ENCODE measurements at places on chromosomes 2 and 18.

GRCh38 chr2:119950966-119951365 lies 61.9 kb upstream of the EPB41L5 start:
- no peak for DNase-seq

- DNase-seq: no peak
Observed at GRCh38 chr2:158204741-158205165, 103.1 kb downstream of the UPP2 start.

GRCh38 chr2:219530048-219530963 lies 13.3 kb downstream of the CHPF start:
- DNase-seq: peak; percentile 95

DNA sequence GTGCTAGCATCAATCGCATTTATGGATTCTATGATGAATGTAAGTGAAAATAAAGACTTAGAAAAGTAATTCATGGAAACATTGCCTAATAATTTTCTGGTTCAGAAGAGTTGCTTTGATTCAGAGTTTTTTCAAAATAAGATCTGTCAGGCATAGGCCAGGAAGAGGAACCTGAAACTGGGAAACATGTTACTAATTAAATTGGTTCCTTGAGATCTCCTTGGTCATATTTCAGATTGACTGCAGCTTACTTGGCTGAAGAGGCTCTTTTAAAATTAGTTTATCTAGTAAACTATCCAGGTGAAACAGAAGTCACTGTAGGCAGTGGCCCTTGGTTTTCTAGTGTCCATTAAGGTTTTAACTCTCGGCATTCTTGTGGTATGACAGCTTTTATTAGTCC lies 27.4 kb downstream of the PPP1CB start:
- no peak for DNase-seq

DNA sequence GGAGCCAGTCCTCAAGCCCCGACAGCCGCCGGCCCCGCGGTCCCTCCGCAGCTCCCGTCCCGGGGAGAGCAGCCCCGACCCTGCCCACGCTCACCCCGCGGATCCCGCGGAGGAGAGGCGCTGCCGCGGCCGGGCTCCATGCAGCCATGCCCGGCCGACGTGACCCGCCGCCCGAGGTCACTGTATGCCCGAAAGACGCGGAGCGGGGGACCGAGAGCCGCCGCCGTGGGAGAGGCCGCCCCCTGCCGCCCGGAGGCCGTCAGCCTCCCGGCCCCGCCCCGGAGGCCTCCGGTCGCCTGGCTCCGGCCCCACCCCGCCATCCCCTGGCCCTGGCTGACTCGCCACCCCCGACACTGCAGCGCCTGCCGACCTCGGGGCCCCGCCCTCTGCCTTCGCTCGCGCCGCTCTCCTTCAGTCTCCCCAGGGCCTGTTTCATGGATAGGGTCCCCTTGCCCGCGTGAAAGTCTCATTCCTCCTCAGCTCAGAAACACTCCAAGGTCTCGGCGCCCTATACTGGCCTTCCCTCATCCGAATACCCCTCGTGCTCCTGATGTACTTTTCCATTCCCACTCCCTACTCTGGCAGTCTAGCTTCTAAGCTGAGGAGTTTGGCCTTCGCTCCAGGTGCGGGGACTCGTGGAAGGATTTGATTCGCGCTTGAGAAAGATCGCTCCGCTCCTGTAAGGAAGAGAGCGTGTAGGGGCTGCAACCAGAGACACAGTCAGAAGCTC lies at the start of gene BOLA3:
BOLA3 (minus strand) TSS at position 186 of the 730 bp plus-strand sequence; CDS start at position 148, 38 bp downstream.
- peak; percentile 95 for DNase-seq

DNA sequence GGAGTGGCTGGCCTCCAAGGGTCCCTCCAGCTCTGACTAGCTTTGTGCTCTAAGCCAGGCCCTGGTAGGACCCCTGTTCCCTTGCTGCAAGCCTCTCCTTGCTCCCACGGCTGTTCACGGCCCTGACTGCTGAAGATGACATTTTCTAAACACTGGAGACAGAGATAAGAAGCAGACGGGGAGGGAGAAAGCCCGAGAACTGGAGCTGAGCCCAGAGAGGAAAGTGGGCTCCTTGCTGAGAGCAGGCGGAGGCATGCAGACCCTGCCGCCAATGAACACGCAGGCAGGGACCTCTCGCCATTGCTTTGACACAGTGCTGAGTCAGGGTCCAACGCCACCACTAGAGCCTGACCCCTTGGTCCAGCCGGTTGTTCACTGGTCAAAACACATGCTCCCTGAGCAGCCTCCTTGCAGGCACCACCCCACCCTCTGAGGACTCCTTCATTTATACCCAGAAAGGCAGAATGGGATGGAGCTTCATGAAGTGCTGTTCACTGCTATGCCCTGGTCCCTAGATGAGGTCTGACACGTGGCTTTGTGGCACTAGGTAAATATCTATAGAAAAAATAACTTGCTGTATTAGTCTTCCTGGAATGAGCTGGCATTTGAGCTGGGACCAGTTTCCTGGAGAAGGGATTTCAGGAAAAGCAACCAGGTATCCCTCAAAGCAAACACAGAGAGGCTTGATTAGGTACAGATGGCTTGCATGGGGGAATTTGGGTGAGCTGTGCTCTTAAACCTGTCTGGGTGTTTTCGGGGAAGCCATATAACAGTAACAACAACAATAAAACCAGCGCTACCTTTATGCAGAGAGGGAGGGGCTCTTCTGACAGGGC lies 65.7 kb downstream of the MCFD2 start:
- no peak for DNase-seq

- DNase-seq: no peak
Observed at GRCh38 chr2:48940606-48941005, 185.1 kb upstream of the LHCGR start.

GRCh38 chr2:6864923-6865345 lies 773 bp downstream of the CMPK2 start:
- DNase-seq: no peak

GRCh38 chr2:142082368-142082767 lies 48.4 kb downstream of the LRP1B start:
- DNase-seq: no peak

DNA sequence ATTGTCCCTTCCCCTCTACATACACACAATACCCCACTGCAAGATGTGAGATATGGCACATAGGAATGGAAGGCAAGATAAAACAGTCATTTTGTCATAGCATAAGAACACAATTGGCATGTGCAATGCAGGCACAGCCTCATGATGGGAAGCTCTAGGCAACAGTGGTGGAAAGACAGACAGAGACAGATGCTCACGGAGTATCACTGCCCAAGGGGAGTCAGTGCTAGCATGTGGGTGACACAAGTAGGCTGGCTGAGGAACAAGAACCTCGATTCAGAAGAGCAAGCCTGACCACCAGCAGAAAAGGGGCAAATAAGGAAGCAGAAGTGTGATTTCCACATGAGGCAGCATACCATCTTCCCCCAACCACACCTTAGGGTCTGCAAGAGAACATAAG lies 323.6 kb downstream of the PAX3 start:
- DNase-seq: no peak

DNA sequence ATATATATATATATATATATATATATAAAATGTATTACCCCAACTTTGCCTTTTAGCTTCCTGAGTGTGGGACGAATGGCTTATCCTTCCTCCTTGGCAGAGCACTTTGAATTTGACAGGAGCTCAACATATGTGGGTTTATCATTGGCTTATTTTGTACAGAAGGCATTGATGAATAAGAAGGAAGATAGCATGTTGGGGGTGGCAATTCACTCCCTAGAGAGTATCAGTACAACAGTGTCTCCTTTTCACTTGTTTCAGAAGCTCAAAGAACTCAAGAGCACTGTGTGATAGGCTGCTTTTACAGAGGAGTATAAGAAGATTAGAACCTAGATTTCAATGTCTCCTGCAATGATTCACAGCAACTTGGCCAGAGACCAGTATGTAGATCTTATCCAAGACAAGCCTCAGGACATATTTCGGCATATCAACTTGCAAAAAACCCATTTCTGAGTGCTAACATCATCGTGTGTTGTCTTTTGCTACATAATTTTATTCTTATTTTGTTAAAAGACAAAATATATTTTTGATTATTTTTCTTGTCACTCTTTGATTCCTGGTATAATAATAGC lies 345.8 kb downstream of the SOCS6 start:
- no peak for DNase-seq

DNA sequence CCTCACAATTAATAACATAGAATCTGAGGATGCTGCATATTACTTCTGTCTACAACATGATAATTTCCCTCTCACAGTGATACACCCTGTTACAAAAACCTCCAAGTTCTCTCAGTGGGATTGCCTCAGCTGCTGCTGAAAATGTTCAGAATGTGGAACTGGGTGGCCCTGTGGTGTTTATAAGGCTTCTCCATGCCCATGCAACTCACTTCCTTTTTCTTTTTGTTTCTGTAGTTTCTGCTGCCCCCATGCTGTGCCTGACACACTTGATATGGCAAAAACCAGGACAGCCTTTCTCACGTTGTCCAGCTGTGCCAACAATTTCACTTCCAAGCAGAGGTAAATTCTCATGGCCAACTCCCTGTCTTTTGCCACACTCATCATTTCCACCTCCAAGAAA lies 206.2 kb downstream of the RPIA start:
- no peak for DNase-seq

DNA sequence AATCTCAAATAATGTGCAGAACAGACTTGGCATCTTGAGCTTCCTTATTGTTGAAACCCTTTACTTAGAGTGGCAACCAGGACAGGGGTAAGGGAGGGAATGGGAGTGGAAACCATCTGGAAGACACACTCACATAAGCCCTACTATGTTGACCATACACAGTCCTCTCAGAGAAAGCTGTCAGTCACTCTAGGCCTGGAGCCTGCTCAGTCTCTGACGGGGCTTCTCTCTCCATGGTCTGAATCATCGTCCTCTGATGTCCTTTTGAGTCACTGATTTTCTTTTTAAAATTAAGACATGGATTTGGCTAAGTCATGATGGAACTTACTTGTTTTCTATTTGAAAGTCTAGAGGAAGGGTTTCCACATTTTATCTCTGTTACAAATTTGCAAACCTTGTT lies 74.0 kb downstream of the MYO1B start:
- no peak for DNase-seq

DNA sequence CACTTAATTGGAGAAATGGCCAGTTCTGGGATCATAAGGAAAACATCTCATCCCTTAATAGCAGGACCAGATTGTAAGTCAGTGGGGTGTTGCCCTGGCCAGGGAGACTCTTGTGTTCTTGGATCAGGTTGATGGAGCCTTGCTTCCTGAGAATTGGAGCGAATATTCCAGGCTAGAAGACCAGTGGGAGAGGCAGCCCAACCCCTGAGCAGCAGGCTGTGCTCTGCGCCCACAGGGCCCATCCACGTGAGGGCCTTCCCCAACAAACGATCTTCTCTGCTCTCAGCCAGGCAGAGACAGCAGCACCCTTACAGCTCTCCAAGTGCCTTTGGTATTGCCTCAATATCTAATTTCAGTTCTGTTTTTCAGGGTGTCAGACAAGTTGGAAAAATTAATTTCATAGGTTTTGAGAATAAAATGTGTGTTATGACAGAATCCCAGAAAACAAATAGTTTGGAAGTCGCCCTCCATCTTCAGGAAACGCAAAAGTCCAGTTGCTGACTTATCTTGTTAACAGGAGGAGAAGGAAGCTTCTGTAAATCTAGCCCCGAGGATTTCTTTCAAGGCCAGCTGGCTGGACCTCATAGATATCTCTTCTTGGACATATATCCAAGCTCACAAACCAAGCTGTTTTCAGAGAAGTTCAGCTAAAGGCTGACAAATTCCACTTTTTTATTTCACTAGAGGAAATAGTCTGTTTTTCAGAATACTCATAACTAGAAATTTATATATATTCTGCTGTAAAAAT lies 105.5 kb downstream of the COPS8 start:
- no peak for DNase-seq

DNA sequence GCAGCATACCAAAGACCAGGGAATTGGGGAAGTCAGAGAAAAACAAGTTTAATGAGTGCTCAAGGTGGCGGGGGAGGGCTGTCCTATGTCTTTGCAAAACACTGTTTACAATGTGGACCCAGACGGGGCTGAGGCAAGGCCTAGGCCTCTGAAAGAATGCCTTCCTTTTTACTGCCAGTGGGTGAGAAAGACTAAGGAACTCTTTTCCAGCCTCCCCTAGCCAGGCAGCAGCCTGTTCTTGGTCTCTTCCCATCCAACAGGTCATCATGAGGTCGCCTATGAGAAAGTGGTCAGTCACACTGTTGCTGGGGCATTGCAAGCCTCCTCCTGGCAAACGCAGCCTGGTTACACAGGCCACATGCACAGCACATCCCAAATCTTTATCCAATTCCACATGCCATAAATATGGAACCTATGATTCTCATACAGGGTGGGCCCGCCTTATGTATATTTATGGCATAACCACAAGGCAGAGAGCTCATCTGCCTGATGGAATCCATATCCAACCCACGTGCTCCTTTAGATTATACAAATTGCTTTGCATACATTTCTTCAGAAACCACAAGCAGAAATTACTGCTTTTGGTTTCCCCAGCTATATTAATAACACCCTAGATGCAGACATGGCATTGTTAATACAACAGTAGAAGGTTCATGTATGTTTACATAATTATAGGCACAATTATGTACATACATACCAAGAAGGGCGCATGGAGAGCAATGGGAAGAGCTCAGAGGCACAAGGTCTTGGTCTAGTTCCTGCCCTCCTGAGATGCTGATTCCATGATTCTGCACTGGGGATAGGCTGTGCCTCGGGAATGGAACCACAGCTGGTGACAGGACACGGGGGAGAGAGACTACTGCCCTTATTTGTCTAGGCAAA lies 48.6 kb downstream of the NRP2 start:
- DNase-seq: no peak

- DNase-seq: no peak
Observed at GRCh38 chr2:137747509-137747908, 216.8 kb upstream of the HNMT start.

- no peak for DNase-seq
Observed at GRCh38 chr2:195473862-195474261, 183.2 kb upstream of the SLC39A10 start.

DNA sequence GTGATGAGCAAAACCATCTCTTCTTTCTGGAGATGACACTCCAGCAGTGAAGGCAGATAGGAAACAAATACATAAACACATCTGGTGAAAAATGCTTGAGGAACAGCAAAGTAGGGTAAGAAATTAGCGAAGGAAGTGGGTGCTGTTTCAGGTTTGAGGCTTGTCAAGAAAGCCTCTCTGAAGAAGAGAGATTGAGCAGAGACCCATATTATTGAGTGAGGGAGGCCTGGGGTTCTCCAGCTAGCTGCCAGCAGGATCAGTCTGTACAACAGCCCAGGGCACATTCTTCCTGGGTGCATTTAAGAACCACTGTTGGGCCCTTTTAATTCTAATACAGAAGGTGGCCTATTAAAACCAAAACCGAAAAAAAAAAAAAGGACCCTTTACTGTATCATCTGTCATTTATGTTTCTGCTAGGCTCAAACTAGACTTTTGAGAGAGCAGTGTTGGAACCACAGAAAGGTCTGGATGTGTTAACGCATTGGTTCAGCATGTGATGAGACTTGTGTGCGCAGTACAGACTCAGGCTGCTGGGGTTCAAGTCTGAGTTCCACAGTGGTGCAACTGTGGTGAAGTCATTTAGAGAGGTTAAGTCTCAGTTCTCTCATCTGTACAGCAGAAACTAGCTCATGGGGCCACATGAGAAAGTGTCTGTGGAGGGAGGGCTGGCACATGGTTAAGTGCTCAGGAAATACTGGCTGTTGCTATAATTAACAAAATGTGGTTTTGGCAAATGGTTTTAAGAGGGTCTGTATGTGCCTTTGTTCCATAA lies 28.9 kb downstream of the MGAT5 start:
- DNase-seq: no peak

GRCh38 chr2:224335991-224336390 lies 65.9 kb downstream of the FAM124B start:
- no peak for DNase-seq

All from GM12892 (cell line).